ENCODE measurements at places on chromosomes 4 and X.

DNA sequence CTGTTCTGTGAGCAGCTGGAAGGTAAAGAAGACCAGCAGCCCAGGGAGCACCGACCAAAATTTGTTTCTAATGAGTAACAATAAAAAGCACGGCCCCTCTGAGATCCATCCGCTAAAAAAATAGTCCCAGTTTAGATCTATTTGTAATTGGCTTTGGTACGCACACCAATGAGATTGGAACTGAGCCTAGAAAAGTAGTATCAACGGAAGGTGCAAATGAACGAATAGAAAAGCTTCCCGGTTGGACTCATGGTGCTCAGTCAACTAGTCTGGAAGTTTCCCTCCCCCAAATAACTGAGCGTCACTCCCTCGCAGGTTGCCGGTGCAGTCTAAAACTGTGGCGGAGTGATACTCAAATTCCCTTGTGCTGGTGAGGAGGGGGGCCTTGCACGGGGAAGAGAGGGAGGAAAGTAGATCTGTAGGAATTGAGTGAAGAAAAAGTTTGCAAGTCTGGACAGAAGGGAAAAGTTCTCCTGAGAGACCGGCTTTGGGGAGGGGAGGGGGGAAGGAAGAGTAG is at the start of gene COL4A5:
Gene COL4A5 (plus strand): TSS at position 413 of the 517 bp plus-strand sequence. CDS start 288 bp downstream, outside the sequence.
- no peak within 1 kb of the TSS for H3K4me3 ChIP-seq
- H3K27ac ChIP-seq = no peak within 1 kb of the TSS
- no peaks in the 10 kb centered on the region for H3K4me1 ChIP-seq
- H3K36me3 ChIP-seq = no peaks in the 10 kb centered on the region
- DNase-seq = no peak
- H3K27me3 ChIP-seq = peaks cover 30% of the 10 kb centered on the region

DNA sequence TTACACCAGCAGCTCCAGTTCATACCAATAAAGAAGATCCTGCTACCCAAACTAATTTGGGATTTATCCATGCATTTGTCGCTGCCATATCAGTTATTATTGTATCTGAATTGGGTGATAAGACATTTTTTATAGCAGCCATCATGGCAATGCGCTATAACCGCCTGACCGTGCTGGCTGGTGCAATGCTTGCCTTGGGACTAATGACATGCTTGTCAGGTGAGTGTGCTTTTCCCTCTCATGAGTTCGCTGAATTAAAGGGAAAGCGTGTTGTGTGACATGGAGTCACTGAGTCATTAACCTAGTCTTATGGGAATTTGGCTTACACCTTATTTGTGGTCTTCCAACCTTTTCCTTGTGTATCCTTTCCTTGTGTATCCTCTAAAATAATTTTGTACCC is 15.9 kb downstream of the TMEM165 start:
- no peak overlapping the region for H3K4me3 ChIP-seq
- H3K27ac ChIP-seq = no peak overlapping the region
- no peaks in the 10 kb centered on the region for H3K27me3 ChIP-seq
- peaks cover 19% of the 10 kb centered on the region for H3K36me3 ChIP-seq
- peaks cover 17% of the 10 kb centered on the region for H3K4me1 ChIP-seq
- no peak for DNase-seq

DNA sequence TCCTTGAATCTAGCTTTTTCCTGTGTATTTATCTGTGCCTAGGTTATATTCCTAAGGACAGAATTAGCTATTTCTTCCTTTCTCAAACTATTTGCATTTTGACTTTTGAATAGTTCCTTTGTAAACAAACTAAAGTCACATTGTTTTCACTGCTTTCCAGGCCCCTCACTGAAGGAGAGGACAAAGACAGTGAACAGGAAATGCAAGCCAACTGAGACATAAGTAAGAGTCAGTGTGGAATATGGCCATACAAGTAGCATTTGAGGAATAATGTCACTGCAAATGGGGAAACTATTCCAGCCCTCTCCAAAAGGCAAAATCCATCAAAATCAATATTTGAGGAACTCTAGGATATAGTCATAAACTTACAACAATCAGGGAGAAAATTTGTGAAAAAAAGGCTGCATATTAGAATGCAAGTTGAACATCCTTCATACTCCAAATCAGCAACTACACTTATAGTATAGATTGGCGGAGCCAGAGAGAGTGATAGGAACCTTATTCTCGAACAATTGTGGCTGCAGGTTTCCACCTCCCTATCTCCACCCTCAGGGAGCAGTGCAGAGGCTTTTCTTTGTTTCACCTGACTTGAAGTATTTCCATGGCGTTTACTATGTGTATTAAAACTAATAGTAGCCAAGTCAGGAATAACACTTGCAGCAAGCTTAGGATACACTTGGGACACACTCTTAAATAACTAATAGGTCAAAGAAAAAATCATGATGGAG is 1110.4 kb upstream of the ADGRL3 start:
- no peak overlapping the region for H3K4me3 ChIP-seq
- H3K27ac ChIP-seq = no peak overlapping the region
- H3K4me1 ChIP-seq = no peaks in the 10 kb centered on the region
- H3K36me3 ChIP-seq = no peaks in the 10 kb centered on the region
- DNase-seq = no peak
- H3K27me3 ChIP-seq = no peaks in the 10 kb centered on the region

DNA sequence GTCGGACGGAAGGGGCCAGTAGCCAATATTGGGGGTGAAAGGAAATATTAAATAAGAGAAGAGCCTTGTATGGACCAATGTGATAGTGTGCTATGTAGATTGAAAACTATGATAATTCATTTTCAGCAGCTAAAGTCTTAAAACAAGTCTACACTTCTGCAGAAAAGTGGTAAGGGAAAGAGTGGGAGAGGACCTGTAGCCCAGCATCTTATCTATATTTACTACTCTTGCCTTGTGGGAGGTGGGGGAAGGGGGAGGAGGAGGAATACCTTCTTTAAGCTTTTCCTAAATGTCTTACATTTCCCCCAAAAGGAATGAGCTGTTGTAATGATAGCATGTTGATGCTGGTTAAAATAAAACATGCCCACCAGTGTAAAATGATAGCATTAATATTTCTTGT is 220.0 kb upstream of the SPRY1 start:
- no peak overlapping the region for H3K27ac ChIP-seq
- H3K27me3 ChIP-seq = no peaks in the 10 kb centered on the region
- no peaks in the 10 kb centered on the region for H3K4me1 ChIP-seq
- DNase-seq = no peak
- H3K36me3 ChIP-seq = no peaks in the 10 kb centered on the region
- no peak overlapping the region for H3K4me3 ChIP-seq

DNA sequence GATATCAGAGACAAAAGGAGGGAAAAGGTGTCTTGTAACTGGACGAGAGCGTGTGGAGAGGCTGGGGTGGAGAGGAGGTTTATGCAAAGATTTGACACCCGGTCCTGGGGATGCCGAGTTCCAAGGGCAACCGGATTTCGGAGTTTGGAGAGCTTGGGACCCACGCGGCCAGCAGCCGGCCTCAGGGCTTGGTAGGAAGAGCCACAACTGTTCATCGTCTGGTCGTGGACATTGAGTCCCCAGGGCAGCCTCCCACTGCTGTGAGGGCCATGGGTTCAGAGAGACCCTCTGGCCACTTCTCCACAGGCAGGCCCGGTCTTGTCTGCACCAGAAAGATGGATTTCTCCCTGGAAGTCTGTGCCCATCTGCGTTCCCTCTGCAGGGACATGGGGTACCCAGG is 46.8 kb downstream of the SHOX start:
- DNase-seq = no peak
- H3K4me1 ChIP-seq = no peaks in the 10 kb centered on the region
- no peaks in the 10 kb centered on the region for H3K36me3 ChIP-seq

DNA sequence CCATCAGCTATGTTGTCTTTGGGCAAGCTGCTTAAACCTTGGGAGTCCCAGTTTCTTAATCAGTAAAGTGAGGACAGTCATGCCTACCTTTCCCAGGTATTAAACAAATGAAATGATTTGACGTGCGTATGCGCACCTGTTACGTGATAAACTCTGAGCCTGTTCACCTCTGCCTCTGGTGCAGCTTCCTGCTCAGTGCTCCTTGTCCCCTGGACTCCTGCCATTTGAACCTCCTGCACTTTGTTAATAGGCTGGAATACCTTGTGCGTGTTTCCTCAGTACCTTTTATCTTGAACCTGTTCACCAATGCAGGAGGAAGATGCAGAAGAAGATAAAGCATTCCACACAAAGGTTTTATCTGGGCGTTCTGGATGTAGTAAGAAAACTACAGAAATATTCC is 211.9 kb downstream of the CEP135 start:
- H3K27me3 ChIP-seq = peaks cover 2% of the 10 kb centered on the region
- no peaks in the 10 kb centered on the region for H3K36me3 ChIP-seq
- H3K4me1 ChIP-seq = no peaks in the 10 kb centered on the region

- H3K36me3 ChIP-seq = peaks cover 36% of the 10 kb centered on the region
- peaks cover 3% of the 10 kb centered on the region for H3K4me1 ChIP-seq
Measured at GRCh38 chr4:142150483-142150882, 514.1 kb downstream of the IL15 start.

GRCh38 chrX:132900633-132901293 is 57.7 kb downstream of the HS6ST2 start:
- H3K36me3 ChIP-seq = no peaks in the 10 kb centered on the region
- peaks cover 2% of the 10 kb centered on the region for H3K27me3 ChIP-seq
- no peaks in the 10 kb centered on the region for H3K4me1 ChIP-seq
- DNase-seq = no peak
- H3K4me3 ChIP-seq = no peak overlapping the region

DNA sequence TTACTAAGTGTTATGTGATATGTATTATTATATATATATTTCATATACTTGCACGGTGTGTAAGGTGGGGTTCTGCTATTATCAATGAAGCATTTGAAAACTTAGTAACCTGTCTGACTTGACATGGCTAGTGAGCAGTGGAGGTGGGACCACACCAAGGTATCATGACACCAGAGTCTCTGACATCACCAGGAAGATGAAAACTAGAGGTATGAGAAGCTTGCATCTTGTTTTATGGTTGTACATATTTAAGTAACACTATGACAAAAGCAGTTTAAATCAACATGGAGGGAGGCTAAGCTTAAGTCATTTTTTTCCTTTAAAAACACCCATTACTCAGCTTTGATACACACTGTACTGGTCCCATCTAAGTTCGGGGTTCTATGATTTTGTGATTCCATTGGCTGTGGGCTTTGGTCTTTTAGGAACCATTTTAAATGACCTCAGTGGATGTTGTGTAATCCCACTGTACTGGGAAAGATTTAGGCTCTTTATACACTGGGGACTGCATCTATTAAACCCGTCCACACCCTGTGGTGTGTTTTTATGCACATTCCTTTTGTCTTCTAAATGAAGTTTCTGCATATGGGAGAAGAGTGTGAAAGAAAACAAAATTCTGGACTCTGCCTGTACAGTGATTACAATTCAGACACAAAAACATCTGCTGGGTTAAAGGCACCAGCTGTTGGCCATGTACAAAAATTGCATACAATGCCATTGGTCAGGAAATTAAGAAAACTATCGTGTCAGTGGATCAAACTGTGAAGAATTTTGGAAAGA is 570.6 kb downstream of the SPRY1 start:
- H3K4me1 ChIP-seq = no peaks in the 10 kb centered on the region
- no peaks in the 10 kb centered on the region for H3K36me3 ChIP-seq
- H3K27ac ChIP-seq = no peak overlapping the region
- no peak for DNase-seq

- H3K27me3 ChIP-seq = peaks cover 3% of the 10 kb centered on the region
- no peak overlapping the region for H3K27ac ChIP-seq
- no peaks in the 10 kb centered on the region for H3K36me3 ChIP-seq
- H3K4me3 ChIP-seq = no peak overlapping the region
Measured at GRCh38 chrX:38232079-38232686, 11.5 kb upstream of the SRPX start.

DNA sequence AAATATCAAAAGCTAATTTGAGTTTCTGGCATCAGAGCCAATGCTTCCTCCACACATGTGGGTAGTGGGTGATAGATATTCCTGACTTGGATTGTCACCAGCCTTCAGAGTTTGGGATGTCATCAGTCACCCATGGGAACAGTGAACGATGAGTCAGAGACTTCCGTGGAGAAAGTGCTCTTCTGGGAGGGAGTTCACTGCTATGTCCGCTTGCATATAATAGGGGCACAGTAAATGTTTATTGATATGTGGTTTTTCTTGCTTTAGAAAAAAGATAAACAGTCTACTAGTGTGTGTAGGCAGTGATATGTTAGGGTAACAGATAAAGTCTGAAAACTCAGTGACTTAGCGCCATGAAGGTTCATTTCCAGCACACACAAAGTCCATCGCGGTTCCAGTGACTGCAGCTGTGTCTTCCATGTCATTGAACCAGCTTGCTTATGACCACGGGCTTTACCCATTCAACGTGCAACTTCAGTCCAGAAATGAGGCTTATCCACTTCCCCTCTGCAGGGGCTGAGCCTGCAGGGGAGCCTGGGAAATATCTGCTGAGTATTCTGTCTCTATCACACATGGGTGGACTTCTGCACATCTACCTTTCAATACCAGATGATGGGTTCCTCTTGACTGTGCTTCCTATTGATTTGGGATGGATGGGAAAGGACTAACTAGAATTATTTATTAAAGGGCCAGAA is 87.7 kb upstream of the WWC2 start:
- H3K4me3 ChIP-seq = no peak overlapping the region
- H3K27me3 ChIP-seq = peaks cover 5% of the 10 kb centered on the region
- no peaks in the 10 kb centered on the region for H3K36me3 ChIP-seq
- no peak for DNase-seq
- no peak overlapping the region for H3K27ac ChIP-seq

DNA sequence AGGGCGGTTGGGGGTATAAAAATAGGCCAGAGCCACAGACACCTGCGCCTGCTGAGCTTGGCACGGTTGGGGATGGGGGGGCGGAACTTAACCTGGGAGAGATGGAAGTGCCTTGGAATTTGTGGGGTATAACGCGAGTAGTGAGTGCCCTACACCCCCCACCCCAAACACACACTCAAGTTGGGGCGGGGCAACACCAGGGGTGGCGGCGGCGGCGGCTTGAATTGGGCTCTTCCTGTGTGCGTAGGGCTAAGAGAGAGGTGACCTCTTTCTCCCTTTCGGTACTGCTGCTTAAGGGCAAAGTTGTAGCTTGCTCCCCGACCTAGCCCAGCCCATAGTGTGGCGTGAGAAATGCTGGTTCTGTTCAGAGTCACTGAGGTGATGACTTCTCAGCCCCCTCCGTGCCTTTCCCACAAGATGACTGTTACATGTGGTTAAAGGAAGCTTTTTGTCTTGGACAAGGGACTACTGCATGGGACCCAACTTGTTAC is 839 bp downstream of the STK26 start:
- H3K36me3 ChIP-seq = peaks cover 11% of the 10 kb centered on the region
- peak overlapping the region; percentile 94 for H3K27ac ChIP-seq
- no peaks in the 10 kb centered on the region for H3K27me3 ChIP-seq
- peaks cover 36% of the 10 kb centered on the region for H3K4me1 ChIP-seq
- peak; percentile 72 for DNase-seq

DNA sequence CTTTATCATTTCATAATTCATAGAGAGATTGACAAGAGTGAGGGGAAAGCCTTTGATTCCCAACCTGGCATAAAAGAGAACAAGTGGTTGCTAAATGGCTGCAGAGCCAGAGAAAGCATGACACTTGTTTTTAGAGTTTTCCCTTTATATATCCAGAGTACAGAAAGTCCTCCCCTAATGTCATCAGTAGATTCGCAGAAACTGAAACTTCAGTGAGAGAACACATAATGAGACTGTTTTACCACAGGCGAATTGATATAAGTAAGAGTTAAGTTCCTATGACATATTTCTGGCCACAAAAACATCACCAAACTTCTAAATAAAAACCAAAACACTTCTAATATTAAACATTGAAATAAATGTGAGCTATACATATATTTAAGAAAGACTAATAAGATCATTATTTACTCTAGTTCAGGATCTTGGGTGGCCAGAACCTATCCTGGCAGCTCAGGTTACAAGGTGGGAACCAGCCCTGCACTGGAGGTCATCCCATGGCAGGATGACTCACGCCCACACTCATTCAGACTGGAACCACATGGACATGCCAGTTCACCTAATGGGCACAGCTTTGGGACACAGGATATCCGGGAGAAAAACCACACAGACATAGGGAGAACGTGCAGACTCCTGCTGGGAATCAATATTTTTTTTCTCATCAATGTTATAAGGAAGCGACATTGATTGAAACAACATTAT is 35.5 kb downstream of the NWD2 start:
- no peaks in the 10 kb centered on the region for H3K4me1 ChIP-seq
- no peak overlapping the region for H3K27ac ChIP-seq
- no peak overlapping the region for H3K4me3 ChIP-seq
- no peaks in the 10 kb centered on the region for H3K36me3 ChIP-seq
